ENCODE measurements at places on chromosomes 3 and 15.

- peak; percentile 12 for DNase-seq
Measured at GRCh38 chr3:3119393-3119851, 7.3 kb upstream of the TRNT1 start.

- DNase-seq = no peak
Measured at GRCh38 chr3:128296469-128297251, 143.4 kb downstream of the EEFSEC start.

- DNase-seq = no peak
Measured at GRCh38 chr15:81092559-81092902, 41.5 kb upstream of the CFAP161 start.

DNA sequence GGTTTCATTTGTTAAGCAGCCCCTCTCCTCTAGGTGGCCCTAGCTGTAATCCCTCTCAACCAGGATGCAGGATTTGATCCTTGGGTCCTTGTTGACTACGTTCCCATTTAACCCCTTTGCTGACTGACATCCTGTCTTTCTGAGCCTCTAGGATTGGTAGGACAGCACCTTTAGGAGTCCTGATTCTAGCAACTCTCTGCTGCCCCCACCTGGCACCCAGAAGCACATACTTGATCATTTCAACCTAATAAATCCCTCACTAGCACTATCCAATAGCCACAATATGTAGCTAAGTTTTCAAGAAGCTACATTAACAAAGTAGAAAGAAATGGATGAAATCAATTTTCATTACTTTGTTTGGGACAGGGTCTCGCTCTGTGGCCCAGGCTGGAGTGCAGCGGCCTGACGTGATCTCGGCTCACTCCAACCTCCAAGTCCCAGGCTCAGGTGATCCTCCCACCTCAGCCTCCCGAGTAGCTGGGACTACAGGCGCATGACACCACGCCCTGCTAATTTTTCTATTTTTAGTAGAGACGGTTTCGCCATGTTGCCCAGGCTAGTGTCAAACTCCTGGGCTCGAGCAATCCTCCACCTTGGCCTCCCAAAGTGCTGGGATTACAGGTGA is 28.3 kb downstream of the RSL24D1 start:
- DNase-seq = peak; percentile 66

- DNase-seq = no peak
Measured at GRCh38 chr3:177946497-177946896, 589.7 kb upstream of the KCNMB2 start.

GRCh38 chr3:124982855-124983254 is 48.3 kb upstream of the MUC13 start:
- DNase-seq = no peak

- DNase-seq = no peak
Measured at GRCh38 chr3:87997966-87998365, 60.8 kb downstream of the CGGBP1 start.

Data from fibroblast of skin of right biceps (primary cell).